ENCODE measurements at places on chromosomes 4 and X.

DNA sequence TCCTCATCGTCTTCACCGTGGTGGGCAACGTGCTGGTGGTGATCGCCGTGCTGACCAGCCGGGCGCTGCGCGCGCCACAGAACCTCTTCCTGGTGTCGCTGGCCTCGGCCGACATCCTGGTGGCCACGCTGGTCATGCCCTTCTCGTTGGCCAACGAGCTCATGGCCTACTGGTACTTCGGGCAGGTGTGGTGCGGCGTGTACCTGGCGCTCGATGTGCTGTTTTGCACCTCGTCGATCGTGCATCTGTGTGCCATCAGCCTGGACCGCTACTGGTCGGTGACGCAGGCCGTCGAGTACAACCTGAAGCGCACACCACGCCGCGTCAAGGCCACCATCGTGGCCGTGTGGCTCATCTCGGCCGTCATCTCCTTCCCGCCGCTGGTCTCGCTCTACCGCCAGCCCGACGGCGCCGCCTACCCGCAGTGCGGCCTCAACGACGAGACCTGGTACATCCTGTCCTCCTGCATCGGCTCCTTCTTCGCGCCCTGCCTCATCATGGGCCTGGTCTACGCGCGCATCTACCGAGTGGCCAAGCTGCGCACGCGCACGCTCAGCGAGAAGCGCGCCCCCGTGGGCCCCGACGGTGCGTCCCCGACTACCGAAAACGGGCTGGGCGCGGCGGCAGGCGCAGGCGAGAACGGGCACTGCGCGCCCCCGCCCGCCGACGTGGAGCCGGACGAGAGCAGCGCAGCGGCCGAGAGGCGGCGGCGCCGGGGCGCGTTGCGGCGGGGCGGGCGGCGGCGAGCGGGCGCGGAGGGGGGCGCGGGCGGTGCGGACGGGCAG is 792 bp downstream of the ADRA2C start:
- DNase-seq: no peak

DNA sequence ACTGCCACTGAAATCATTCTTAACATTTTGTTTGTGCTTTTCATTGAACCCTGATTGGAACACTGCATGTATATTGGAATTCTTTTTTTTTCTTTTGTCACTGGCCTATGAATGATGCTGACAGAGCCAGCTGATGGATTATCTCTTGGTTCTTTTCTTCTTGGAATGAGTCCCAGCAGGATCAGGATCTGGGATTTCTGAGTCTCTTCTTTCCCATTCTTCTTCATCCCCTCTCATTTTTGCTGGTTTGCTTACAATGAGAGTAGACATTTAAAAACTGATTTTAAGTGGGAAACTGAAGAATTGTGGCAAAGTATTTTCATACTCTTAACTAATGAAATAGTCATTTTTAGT is 9.0 kb downstream of the DCUN1D4 start:
- DNase-seq: no peak

DNA sequence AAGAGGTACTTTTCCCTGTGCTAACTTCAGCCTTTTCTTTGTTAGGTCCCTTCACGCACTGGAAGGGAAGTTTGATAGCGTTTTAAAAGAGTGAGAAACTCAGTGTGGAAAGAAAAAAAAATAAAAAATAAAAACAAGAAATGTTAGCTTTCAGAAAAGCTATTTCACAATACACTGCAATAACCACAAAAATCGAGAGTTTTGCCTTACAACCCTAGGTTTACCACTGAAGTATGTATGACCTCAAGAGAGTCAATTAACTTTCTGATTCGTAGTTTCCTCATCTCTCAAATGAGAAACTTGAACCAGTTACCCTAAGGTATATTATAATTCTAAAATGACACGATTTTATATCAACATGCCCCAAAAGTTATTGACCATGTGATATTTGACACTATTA is 93.9 kb upstream of the JADE1 start:
- peak; percentile 45 for DNase-seq

- DNase-seq: no peak
These were observed 65.8 kb downstream of the TEC start for GRCh38 chr4:48203819-48204218.

- peak; percentile 29 for DNase-seq
These were observed 20.7 kb downstream of the PCGF3 start for GRCh38 chr4:726235-726787.

GRCh38 chr4:1405636-1406393 is 427 bp downstream of the NKX1-1 start:
- no peak for DNase-seq

- DNase-seq: no peak
These were observed 47.8 kb downstream of the SLC9A7 start for GRCh38 chrX:46710927-46711623.

DNA sequence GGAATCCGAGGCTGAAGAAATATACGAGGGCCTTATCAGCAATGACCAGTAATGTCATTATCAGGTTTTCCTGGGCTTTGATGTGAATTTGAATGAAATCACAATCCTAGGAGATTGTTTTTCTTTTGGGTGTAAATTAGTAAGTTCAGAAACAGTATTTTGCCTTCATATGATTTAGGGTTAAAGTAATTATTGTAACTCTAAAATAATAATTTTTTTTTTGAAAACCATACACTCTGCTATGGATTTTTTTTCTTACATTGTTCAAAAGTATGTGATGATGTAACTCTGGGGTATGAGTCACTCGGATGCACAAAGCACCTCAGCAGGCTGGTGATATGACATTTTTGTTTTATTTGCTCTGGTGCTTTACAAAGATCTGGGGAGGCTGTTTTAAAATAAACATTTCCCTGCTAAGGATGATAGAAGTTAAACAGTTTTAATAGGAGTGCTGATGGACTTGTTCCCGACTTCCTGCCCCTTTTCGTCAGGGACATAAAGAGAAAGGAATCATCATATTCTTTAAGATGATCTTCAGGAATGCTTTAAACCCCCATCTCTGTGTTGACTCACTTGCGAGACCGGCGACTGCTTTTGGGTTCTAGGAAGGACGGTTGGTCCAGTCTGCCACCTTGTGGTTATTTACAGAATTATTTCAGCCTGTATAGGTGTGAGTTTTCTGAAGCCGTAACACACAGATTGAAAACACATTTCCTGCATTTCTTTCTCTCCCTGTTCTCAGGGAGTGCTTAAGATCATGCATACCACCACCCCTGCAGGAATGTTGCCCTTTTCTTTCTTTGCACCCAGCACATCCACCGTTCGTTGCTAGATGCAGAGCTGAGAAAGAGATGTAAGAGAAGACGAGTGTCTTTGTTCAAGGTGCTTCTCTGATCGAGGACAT is 72.5 kb downstream of the RAPGEF2 start:
- DNase-seq: peak; percentile 88

DNA sequence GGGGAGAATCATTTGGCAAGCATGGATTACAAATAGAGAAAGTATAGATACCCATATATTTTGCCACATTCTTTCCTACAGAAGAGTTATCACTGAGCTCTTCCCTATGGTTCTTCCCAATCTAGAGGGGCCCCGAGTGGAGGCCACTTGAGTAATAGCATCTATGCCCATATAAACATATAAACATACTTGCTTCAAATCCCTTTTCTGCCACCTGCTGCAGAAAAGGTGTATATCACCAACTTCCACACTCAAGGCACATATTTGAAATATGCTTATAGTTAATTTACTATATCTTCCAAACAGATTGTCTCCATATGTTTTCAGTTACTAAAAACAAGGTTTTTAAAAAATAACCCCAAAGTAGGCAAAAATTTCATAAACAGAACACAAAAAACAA is 642.8 kb upstream of the DIPK2B start:
- no peak for DNase-seq

- no peak for DNase-seq
These were observed 318.6 kb downstream of the NAF1 start for GRCh38 chr4:162847945-162848549.

GRCh38 chr4:143514497-143514896 is 995 bp downstream of the SMARCA5 start:
- DNase-seq: peak; percentile 11

- DNase-seq: no peak
These were observed 90.3 kb upstream of the FRG1 start for GRCh38 chr4:189850239-189850856.

DNA sequence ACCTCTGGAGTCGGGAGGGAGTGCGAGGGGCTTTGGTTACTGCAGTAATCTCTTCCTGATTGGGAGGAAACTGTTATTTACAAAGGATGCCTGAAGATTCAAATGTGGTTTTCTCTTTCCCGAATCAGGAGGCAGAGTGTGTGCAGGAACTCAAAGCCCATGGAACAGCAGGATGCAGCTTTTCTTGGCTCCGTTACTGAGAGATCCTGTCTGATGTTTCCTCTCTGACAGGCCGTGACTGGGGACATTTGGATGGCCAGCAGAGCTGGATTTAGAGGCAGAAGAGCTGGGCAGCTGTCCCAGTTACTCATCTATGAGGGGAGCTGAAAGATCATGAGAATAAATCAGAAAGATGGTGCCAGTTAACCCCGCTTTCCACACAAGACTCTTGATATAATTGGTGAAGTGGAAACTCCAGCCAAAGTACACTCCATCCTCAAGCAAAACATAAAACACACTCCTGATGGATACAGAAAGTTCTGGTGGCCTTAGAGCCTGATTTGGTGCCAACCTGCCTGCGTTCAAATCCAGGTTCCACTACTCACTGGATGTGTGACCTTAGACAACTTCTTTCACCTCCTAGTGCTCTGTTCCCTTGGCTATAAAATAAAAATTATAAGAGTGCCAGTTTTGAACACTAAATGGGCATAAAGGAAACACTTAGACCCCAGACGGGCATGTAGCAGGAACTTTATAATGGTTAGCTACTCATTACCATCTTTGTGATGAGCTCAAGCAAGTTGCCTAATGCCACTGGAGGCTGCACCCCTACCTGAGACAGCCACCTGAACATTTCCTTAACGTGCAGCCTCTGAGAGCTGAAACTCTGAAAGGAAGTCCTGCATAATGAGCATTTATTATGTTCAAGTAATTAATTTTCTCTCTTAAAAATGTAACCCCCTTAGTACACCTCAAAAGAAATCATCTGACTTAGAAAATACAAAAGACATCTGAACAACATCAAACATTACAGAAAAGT is 349.0 kb upstream of the GATB start:
- DNase-seq: no peak

DNA sequence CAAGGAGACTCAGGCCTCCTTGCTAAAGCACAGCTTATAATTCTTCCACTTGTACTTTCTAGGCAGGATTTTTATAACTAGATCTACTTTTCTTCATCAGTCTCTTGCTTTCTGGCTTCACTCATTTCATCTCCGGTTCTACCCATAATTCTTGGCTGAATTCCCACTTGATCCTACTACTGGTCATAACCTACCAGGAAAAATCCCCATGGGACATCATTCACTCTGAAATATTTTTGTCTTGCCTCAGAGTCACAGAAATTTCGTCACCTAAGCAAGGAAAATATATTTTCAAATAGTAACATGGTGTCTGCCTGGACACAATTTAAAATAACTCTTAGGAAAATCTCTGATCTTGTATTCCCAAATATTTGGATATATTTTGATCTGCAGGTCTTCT is 122.3 kb downstream of the TEX13A start:
- DNase-seq: no peak

GRCh38 chrX:112391313-112391712 is 288.4 kb downstream of the LHFPL1 start:
- DNase-seq: no peak

DNA sequence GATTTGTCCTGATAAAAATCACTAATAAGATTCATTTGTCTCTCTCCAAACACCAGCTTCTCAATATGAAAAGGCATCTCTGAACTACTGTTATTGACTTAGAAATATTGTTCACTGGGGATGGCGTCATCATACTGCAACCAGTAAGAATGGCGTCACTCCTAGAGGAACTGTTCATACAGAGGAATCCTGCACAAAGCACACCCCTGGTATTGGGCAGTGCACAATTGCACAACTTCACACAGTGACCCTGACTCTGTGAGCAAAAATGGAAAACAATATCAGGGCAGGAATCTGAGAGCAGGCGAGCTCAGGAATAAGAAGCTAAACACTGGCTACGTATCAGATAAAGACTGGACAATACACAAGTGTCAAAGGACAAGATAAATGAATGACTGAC is 66.7 kb upstream of the PNPLA4 start:
- DNase-seq: no peak

DNA sequence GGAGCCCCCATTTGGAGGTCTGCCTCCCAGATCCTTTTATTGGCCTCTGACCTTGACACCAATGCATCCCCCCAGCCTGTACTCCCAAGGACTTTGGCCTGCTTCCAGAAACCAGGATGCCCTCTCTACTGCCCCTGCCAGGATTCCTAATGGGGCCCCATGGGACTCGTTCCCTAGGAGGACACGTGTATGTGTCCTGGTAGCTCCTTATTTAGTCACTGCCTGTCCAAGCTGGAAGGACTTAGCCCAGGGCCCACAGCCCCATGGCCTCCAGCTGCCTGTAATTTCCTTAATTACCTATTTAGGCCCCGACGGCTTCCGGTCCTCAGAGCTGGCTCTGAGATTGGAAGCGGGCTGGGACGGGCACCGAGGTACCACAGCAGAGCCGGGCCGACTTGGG is 9.4 kb downstream of the ATP2B3 start:
- no peak for DNase-seq

GRCh38 chr4:7276515-7276914 is 84.2 kb downstream of the SORCS2 start:
- no peak for DNase-seq

GRCh38 chr4:63458010-63458409 is 951.2 kb downstream of the TECRL start:
- no peak for DNase-seq

DNA sequence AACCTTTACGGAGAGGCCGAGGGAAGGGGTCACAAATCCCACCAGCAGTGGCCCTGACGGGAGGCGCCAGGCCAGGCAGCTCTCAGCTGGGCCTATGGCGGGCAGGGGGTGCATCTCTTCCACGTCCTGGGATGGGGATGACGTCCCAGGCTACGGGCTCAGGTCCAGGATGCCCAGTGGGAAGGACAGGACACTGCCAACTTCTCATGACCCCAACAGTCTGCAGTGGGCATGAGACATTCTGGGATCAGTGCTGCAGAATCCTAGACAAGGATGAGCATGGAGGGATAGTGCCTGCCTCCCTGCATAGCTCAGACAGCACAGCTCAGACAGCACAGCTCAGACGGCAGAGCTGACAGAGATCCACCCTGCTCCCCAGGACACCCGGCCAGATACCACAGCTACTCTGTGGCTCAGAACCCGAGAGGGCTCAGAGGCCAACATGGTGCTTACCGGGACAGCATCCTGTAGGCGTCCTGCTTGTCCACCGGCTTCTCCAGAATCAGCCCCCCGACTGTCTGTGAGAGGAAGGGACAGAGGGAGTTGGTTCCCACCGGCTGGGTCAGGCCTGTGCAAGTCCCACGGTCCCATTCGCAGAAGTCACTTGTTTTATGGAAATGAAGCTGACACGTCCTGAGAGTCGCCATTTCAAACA is 17.3 kb downstream of the ASMTL start:
- no peak for DNase-seq
